ENCODE measurements at places on chromosomes 11 and 22.

GRCh38 chr11:14852571-14853177 lies 39.4 kb downstream of the CYP2R1 start:
- no peak for DNase-seq

DNA sequence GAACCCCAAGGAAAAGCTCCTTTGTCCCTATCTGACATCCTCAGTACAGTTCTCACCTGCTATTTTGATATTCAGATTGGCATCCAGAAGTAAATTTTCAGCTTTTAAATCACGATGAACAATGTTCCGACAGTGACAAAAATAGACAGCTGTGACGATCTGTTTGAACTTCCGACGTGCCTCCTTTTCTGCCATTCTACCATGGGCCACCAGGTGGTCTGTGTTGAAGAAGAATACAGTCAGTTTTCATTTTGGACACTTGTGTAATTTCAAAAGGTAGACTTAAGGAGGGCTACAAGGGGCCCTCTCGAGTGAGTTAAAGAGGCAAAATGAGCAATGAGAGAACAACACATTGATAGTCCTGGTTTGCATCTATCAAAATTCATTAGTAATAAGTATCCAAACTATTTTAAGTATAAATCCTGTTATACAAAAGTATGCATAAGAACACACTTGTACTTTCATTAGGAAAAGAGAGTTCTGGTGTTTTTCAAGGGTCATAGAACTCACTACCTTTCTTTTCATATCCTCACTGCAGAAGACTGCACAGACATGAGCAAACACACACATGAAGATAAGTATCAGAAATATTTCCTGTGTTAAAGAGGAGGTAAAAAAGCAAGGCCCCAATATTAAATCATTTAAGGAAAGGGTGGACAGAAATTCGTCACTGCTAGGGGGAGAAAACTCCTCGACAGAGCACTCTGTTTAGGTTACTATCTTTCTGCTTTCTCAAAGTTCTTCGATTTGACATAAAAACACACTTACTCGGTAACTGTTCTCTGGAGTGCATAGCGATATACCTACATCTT lies 89.9 kb upstream of the APOA1 start:
- DNase-seq = no peak

DNA sequence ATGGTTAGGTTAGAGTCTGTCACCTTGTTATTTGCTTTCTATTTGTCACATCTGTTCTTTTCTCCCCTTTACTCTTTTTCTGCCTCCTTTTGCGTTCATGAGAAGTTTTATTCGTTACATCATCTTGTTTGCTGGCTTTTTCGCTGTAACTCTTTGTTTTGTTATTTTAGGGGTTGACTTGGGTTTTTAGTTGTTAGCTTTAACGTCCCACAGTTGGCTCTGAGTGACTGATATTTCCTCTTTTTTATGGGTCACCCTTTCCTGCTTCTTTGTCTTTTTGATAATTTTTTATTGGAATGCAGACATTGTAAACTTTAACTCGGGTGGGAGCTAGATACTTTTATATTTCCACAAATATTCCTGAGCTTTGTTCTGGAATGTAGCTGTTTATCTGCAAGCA lies 13.3 kb upstream of the TNNT3 start:
- DNase-seq = no peak

DNA sequence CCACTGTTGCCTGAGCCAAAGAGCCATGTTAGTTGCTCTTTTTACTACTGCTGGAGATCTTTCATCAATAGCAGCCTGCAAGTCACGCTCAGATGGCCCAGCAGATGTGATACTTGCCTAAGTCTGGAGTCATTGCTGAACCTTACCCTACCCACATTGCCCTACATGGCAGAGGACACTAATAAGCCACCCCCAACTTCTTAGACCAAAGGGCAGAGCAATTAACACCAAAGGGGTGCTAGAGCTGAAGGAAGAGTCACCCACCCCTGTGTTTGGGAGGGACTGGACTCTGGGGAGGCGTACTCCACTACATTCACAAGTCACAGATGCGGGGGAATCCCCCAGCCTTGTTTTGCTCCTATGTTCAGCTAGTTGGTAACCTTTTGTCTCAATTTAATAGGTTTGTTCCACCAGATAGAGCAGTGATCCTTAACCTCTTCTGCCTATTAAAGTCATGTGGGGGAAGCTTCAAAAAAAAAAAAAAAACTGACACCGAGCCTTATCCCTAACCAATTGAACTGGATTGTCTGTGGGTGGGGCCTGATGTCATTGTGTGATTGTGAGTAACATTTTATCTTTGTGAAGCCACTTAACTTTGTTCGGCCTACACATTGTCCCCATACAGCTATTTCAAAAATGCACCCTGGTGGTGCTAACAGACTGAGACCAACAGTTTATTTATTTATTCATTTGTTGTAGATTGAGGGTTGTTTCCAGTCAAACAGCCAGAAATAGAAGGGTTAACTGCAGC lies 13.1 kb downstream of the ADM start:
- no peak for DNase-seq

DNA sequence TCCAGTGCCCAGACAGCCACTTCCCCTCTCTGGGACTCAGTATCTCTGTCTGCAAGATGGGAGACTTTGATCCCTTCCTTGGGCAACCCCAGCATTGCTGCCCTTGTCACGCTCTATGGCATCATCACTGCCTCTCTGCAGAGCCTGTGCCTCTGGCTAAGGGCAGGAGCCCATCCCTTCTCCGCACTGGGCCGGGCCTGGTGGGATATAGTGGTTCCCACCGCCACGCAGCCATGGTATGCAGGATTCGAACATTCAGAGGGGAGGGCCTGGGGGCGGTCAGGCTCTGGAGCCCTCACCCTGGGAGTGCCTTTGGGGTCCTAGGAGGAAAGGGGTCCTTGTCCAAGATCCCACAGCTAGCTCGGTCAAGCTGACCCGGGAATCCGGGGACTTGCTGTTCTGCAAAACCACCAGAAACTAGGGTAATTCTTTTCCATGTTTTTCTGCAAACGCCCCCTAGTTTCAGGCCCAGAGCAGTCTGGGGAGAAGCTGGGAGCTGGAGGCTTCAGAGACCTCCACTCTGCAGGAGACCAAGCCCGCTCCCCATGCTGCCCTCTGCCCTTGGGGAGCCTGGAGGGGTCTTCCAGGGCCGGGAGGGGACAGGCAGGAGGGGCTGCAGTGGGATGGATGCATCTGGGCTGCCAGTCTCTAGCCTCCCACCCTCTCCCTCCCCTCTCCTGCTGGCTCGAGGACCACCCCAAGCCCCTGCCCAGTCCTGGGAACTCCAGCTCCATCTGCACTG lies 24.4 kb upstream of the CBX7 start:
- no peak for DNase-seq

DNA sequence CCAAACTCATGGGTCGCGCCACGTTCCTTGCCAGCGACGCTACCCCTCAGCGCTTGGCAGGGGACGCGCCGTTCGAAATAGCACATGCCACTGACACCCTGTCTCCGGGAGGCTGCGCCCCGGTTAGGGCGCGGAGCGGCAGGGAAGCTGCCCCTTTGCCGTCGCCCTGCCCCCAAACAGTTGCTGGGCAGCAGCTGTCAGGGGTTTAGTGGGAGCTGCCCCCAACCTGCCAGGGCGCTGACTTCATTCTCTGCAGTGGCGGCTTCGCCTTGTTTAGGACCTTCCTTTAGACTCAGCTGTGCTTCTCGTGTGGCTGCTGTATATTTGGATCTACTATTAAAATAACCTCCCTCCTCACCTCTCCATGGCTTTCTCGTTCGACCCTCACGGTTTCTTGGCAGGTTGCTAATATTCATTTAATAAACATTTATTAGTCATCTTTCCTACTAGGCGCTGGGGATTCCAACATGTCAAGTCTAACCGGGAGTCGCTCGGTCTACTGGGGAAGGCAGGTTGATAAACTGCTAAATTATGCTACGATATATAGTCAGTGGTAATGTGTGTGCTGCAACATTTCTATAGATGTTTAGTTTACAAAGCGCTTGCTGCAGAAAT lies 782 bp downstream of the TMEM109 start:
- DNase-seq = no peak

DNA sequence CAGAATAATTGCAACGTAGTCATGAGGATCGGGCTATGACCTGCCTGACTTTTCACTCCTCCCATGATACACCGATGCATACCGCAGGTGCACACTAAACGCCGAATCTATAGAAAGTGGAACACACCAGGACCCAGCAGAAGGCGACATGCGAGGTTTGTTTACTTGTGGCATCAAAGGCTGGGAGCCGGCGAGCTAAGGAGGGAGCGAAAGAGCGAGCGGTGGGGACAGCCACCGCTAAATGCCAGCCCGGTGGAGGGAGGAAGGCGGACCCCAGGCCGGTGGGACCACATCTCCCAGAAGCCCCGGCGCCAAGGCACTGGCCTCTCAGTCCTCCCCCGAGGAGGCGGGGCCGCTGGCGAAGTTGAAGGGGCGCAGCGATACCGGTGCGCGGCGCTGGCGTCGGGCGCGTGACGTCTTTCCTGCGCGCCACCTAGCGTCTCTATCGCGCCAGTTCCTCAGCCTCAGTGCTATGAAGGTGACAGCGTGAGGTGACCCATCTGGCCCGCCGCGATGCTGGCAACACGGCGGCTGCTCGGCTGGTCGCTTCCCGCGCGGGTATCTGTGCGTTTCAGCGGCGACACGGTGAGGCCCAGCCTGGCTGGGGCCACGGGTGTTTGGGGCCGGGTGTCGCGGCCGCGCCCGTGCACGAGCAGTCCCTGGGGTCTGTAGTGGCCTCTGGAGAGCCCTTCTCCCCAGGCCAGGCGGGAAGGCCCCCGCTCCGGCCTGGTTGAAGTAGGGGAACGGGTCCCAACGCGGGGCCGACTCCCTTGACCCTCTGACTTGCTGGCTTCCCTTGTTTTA lies at the start of gene NDUFV1:
Gene NDUFV1, plus strand, starts transcription at position 445 of the 804 bp plus-strand sequence. Its CDS starts 69 bp downstream, at position 514.
- peak; percentile 88 for DNase-seq

GRCh38 chr22:33332538-33332937 lies 274.4 kb upstream of the SYN3 start:
- DNase-seq = no peak

GRCh38 chr11:63672936-63673539 lies 1.9 kb upstream of the ATL3 start:
- DNase-seq = no peak

DNA sequence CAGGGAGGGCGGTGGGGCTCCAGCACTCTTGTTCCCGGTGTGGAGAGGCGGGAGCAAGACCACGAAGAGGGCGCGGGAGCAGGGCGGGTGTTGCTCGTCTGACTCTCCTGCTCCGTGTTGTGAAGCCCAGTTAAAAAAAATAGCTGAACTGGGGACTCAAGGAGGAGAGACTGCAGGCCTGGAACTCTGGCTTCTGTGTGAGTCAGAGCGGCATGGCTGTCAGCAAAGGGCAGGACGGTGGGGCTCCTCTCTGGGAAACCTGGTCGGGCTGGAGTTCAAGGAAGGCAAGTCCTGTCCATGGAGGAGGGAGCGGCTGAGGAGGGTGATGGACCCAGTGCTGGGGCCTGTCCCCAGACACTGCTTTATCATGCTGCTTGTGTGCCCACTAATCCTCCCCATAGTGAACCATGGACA lies 152.3 kb downstream of the FEZ1 start:
- DNase-seq = no peak

- no peak for DNase-seq
These were observed 122.2 kb downstream of the C11orf58 start for GRCh38 chr11:16860617-16861016.

- DNase-seq = no peak
These were observed 1376.1 kb upstream of the TENM4 start for GRCh38 chr11:80816966-80817365.

- DNase-seq = no peak
These were observed 16.7 kb downstream of the TP53AIP1 start for GRCh38 chr11:128926000-128926399.

DNA sequence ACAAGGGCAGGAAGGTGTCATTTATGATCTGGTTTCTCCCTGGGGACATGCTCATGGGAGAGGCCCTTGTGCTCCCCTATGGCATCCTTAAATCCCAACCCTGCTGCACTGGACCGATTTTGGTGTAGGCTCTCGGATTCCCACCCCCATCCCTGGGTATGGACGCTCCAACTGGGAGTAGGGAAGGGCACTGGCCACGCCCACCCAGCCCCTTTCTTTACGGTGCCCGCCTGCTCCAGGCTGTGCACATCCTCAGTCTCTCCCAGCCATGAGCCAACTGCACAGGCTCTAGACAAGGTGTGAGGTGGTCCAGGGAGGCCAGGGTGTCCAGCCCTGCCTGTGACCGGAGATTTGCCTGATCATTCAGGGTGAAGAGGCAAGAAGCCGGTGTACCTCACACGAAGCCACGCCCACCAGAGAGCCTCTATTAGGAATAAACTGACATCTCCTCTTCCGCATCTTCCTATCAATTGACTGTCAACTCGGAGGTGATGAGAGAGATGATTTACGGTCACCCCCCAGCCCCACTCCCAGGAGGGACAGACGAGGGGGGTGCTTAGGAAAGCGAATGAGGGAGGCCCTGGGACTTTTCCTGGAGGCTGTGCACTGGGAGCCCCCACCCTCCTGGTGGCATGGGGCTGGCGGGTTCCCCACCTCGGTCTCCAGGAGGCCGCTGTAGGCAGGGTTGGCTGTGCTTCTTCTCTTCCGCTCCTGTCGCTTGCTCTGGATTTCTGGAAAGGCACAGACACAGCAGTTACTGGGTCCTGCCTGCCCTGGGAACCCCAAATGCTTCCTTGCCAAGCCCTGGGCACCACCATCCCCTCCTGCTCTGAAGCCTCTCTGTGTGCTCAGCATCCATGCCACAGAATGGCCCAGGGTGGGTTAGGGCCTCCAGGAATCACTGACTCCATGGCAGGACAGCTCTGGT lies 116.7 kb downstream of the PHF21B start:
- no peak for DNase-seq

DNA sequence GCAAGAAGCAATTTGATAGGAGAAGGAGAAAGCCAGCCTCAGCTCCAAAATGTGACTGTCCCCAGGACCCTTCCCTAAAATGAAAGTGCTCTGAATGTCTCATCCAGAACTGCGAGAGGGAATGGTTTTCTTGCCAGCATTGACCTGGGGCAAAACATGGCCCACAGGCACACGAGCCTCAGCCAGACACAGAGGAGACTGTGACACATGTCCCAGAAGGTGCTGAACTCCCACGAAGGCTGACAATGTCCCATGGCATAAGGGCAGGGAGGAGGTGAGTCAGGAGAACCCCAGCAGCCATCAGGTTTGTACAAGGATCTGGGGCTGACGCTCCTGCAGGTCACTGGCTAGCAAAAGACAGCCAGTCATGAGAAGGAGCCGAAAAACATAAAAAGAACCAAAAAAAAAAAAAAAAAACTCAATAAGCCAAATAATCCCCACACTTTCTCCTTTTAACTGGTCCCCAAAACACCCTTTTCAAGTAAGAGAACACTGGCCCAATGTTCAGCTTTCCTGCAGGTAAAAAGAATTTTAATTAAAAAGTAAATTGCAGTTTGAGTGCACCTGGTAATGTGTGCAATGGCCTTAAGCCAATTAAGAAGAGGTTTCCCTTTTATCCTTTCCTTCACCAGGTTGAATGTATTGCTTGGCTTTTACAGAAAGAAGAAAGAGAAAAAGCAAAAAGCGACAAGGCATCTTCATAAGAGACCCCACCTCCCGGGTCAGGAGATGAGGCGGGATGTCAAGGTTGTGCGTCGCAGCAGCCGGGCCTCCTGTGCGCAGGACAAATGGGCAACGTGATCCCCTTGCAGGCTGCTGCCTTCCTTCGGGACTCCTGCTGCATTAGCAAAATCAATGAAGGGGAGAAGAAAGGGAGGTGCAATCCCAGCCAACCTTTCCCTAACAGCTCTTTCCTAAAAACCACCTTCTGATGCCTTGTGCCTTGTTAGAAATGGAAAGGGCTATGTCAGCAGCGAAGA lies 43.6 kb downstream of the GALNT18 start:
- no peak for DNase-seq

All from stimulated activated CD8-positive, alpha-beta memory T cell treated with anti-CD3 and anti-CD28 coated beads, Interleukin-15, amount 100 ng/mL, for 24 hours (primary cell).